ENCODE measurements at places on chromosomes 7 and 10.

DNA sequence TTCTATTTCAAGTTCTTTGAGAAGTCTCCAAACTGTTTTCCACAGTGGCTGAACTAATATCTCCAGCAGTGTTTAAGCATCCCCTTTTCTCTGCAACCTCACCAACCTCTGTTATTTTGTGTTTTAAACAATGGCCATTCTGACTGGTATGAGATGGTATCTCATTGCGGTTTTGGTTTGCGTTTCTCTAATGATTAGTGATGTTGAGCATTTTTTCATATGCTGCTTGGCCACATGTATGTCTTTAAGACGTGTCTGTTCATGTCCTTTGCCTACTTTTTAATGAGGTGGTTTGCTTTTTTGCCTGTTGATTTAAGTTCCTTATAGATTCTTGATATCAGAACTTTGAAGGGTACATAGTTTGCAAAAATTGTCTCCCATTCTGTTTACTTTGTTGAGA is 156.6 kb upstream of the IMMP2L start:
- DNase-seq = no peak

GRCh38 chr7:137774793-137775201 is 72.0 kb downstream of the DGKI start:
- peak; percentile 58 for DNase-seq

DNA sequence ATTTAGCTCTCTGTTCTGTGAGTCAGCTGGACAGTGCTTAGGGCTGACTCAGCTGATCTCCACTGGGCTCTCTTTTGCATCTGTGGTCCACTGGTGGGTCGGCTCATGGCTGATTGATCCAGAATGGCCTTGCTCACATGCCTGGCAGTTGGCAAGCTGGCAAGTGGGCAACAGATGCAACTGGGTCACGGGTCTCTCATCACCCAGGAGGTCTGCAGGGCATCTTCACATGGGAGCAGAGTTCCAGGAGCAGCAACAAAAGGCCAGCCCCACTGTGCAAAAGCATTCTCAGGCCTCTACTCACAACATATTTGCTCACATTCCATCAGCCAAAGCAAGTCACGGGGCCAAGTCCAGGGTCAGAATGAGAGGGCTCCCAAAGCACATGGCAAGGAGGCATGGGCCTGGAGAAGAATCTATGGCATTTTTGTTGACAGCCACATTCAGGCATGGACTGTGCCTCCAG is 98.8 kb downstream of the OAT start:
- peak; percentile 78 for DNase-seq

DNA sequence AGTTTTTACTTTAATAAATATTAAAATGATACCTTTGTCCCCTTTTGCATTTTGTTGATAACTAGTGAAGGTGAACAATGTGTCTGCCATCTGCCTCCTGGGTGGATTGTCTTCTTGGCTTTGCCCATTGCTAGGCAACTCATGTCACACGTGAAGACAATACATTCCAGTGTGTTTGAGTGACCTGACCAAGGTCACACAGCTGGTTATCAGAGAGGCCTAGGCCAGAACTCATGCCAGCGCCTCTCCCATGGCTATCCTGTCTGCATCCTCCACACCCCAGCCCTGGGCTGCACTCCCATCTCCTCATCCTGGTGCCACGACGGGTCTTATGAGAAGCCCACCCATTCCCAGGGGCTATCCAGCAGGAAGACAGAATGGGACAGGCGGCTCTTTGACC is 108.7 kb downstream of the PLCE1 start:
- DNase-seq = no peak

- DNase-seq = no peak
Observed at GRCh38 chr10:16788125-16788524, 29.1 kb downstream of the RSU1 start.

- DNase-seq = no peak
Observed at GRCh38 chr7:37395618-37396259, 52.9 kb downstream of the ELMO1 start.

GRCh38 chr10:56472978-56473377 is 111.9 kb upstream of the ZWINT start:
- DNase-seq = no peak

DNA sequence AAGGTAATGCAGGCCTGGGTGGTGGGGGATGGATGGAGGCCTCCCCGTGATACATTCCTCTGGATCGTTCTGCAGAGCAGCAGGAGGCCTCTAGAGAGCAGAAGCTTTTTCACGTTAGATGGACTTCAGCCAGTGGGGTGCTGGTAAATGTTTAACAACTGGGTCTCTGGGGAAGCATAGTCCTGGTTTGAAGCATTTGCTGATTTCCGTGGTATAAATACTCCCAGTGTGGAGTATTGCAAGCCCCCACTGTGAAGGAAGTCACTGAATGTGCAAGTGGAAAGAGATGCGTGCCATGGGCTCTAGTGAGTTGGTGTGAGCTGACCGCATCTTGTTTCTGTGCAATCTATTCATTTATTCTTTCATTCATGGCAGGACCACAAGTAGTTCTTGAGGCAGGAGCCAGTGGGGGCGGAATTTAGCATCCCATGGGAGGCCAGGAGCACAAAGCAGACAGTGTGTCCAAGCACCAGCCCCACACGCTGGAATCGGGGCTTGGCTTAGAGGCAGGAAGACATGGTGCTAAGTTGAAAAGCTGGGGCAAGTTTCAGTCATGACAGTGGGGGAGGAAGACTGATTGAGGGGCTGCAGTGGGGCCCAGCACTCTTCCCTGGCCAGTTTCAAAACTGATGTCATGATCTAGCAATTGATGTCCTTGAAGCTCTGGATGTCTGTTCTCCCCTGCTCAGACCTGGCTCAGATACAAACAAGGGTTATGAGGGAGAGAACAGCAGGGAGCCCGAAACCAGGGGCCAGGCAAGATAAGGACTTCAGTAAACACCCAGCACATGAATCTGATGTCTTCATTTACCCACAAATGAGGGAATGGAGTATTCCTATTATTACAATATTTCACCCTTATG is 280.9 kb upstream of the LYZL1 start:
- no peak for DNase-seq

DNA sequence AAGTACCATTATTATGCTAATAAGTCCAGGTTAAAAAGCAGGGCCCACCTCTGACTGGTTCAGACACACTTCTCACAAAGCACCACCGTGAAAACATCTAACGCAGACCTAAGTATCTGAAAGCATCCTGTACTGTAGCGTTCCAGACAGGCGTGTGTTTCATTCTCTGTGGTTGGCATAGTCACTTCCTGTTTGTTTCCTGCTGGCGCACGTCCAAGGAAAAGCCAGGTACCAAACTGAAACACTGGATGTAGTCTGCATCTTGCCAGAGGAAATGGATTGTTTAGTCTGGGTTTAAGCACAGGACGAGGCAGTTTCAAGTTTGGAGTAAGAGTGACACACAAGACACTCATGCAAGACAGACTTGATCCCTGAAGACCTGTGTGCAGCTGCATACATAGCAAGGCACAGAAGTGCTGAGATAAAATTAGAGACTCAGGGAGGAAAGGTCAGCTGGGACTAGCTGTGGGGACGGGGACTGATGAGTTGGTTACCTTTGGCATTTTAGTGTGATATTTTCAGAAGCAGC is 23.3 kb downstream of the BPGM start:
- peak; percentile 96 for DNase-seq

Data from LHCN-M2 (cell line).